ENCODE measurements at places on chromosomes 5 and 9.
A peak's percentile ranks its signal among the peaks of the same experiment; 100 is the strongest.

GRCh38 chr5:176793736-176794135, 16.6 kb upstream of the UNC5A start:
- DNase-seq, result no peak

DNA sequence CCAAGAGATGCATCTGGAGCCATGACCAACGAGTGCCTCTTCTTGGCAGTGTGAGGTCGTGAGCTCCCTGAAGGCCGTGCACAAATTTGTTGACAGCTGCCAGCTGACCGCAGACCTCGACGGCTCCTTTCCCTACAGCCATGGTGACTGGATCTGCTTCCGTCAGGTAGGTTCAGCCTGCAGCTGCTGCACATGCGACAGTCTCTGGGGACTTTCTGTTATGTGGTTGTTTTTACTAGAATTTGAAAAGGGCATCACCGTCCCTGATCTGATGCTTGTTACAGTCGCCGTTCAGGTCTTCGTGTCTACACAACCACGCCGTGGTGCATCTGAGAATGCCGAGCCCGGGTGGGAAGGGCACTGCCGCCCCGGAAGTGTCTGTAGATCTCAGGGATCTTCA, 36.5 kb upstream of the LRRC14B start:
- no peak for DNase-seq

- DNase-seq, result no peak
These were observed 467.1 kb upstream of the ST8SIA4 start for GRCh38 chr5:101370181-101370580.

DNA sequence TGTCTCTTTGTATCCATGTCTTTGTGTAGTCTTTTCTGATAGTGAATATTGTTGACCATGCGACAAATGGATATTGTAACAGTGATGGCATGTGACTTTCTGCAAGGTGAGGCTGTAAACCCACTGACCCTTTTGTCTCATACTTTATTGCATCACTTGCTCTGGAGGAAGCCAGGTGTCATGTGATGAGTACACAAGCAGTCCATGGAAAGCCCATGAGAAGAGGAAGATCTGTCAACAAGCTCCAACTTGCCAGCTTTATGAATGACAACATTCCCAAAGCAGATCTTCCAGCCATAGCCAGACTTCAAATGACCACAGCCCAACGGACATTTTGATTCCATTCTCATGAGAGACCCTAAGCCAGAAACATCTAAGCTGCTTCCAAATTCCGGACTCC, 450.1 kb upstream of the ACTBL2 start:
- DNase-seq, result no peak

DNA sequence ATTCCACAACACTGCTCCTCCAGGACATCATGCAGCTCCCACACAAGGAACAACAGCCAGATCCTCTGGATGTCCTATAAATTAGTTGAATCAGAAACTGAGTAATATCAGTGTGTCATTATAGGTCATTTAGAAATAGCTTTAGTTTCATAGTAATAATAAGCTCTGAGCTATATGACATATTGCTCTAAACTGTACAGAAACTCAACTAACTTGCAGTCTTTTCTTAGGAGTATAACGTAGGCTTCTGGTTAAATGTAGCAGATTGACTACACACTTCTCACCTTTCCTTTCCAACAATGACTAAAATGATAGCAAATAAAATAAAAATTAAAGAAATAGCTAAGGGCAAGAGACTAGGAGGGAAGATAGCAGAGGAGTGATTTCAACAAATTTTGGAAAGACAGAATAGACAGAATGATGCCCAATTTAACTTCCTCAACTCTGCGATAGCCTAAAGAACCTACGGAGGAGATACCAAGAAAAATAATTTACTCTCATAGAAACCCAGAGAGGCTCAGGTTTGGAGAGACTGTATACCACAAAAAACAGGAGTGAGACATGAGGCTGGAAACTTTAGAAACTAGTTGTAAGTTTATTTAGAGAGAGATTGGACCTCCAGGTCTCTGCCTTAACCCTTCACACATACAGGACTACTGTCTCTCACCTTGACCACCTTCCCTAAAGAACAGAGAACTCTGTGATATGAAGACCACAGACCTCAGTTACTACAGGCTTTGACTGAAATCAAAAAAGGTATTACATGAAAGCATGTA, 193.7 kb downstream of the TSSK1B start:
- DNase-seq, result no peak

GRCh38 chr9:137168904-137169856, 671 bp downstream of the LRRC26 start:
- no peak for DNase-seq

DNA sequence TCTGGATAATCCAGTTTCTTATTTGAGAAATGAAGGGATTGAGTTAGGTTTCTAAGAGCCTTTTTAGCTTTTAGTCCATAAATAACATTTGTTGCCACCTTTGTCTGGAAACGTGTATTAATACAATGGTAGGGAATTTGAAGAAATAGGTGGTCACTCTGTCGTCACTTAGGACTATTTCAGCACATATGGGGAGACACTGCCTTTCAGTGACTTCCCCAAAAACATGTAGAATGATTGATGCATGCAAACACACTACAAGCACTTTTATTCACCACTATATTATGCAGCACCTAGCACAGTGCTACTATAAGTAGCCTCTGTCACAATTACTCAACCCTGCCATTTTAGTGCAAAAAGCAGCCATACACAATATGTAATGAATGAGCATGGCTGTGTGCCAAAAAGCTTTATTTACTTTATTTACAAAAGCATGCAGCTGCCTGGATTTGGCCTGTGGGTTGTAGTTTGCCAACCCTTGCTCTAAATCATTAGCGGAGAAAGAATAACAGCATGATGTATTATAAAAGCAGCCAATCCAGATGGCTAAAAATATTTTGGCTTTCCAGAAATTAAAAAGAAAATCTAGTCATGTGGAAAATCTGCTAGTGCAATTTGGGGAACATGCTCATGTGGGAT, 154.2 kb upstream of the HMHB1 start:
- peak; percentile 98 for DNase-seq

DNA sequence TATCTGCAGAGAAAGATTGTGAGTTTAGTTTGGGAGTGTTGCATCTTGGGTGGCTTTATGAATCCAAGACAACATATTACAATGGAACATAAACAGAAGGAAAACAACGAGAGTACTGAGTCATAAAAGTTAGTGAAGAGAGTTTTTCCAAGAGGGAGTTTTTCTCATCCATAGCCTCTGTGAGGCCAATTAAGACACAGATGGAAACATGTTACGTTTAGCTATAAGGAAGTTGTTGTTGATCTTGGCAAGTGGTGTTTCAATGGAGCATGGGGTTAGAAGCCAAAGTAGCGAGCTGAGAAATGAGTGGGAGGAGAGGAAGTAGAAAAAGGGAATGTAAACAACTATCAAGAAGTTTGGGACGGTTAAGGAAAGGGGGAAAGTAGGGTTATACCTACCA, 53.3 kb upstream of the SPATA31D4 start:
- no peak for DNase-seq

GRCh38 chr5:119315516-119315949, 40.3 kb upstream of the TNFAIP8 start:
- DNase-seq, result peak; percentile 49

GRCh38 chr5:179974946-179975712, 67.4 kb upstream of the TBC1D9B start:
- DNase-seq, result peak; percentile 89

DNA sequence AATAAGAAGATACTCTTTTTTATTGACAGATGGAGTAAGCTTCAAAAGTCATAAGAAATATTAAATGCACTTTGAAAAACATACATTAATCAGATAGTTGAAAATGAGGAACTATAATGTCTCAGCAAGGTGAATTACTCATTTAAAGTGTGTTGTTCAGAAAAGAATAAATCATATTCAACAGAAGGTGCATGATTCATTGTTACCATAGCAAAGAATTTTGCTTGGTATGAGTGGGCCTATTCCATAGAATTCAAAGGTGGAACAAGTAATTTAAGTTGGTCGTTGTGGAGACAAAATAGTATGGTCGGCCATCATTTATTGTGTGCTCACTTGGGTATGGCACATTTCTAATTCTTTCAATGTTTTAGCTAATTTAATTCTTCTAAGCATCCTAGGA, 1920.2 kb upstream of the CDH9 start:
- no peak for DNase-seq

GRCh38 chr9:130138791-130139190, 33.4 kb upstream of the NCS1 start:
- no peak for DNase-seq

DNA sequence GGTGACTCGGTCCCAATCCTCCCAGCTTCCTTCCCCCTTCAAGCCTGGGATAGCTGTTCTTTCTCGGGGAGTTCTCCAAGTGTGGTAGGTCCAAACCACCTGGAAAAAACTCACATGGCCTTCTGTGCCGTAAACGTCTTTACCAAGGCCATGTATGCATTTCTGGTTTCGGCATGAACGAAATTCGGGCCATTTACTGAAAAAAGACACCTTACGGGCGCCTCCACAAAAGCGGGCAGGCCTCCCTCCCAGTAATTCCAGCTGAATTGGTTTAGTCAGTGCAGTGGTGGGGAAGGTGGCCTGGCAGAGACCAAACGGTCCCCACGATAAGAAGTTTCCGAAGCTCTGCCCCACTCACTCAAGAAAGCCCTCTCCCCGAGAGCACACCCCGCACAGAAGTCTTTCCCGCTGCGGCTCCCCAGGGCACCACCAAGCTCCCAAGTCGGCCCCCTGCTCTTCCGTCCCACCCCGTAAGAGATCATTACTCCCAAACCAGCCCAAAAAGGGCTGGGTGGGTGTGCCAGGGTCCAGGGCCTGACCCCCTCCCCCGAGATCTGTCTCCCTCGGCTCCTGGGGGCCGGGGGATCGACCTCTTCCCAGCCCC, 86.3 kb upstream of the MELK start:
- DNase-seq, result no peak

DNA sequence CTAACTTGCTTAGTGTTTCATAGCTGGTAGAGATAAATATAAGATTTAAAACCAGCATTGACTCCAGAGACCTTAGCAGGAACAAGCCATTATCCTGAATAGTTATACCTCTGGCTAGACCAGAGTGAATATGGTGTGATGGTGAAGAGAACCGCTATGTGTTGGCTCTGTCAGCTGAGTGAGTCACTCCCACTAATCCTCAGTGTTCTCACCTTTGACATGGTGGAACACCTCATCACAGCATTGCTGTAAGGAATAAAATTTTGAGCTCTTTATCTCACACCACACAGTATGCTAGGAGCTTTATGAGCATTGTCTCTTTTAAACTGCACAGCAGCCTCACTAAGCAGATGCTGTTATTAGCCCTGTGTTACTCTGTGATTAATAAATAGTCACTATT, 90.7 kb upstream of the DHFR start:
- no peak for DNase-seq

GRCh38 chr9:135083831-135084230, 3.6 kb upstream of the OLFM1 start:
- DNase-seq, result no peak

Measured in NCI-H1694 (cell line).